ENCODE measurements at places on chromosomes 1 and 21. TPM values are rescaled to one million over a fixed set of nuclear protein-coding genes. Genes with fewer than 3 reads are reported as not detected.

SELP gene
- not detected for total RNA-seq

LDLRAD1 gene
- total RNA-seq = not detected

OR6K2 gene
- total RNA-seq = not detected

ICOSLG gene
- total RNA-seq = 14.8 TPM

DNA sequence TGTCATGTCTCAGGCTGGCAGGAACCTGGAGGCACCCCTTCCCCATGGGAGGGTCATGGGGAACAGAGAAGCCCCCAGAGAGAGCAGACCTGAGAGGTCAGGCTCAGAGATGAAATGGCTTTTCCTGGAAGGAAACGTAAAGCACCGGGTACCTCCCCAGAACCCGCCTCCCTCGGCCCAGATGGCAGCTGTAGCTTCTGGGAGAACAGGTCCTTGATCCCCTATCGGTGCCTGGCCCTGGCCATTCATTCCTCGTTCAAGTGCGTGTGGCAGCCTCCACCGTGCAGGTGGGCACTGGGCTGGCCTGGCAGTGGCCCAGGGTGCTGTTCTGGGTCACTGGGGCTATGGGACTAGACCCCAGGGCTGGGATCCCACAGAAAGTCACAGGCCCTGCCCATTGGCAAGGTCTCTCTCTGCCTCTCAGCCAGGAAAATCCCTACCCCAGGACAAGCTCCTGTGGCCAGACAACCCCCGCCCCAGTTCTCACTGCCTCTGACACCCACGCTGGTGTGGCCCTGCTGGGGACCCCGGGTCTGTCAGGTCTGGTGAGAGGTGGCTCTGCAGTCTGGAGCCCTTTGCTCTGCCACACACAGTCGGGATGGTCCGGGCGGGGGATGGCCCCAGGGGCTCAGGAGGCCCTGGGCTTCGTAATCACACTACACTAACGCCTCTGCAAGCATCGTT lies 183.2 kb upstream of the VAMP3 start:
- H3K4me3 ChIP-seq = no peak overlapping the region
- H3K27me3 ChIP-seq = peaks cover 53% of the 10 kb centered on the region
- H3K36me3 ChIP-seq = no peaks in the 10 kb centered on the region

GRCh38 chr1:65235867-65236805 lies 73.2 kb upstream of the DNAJC6 start:
- H3K36me3 ChIP-seq = no peaks in the 10 kb centered on the region
- no peaks in the 10 kb centered on the region for H3K4me1 ChIP-seq
- no peaks in the 10 kb centered on the region for H3K27me3 ChIP-seq
- peak; percentile 72 for DNase-seq
- no peak overlapping the region for H3K27ac ChIP-seq
- no peak overlapping the region for H3K4me3 ChIP-seq

- no peak for DNase-seq
- H3K27ac ChIP-seq = no peak within 1 kb of the TSS
- H3K4me1 ChIP-seq = no peaks in the 10 kb centered on the region
- H3K27me3 ChIP-seq = peaks cover 38% of the 10 kb centered on the region
Measured at GRCh38 chr1:110150330-110151174, at the start of gene SLC6A17. SLC6A17 (plus strand) TSS chr1:110150494; CDS start chr1:110166930, 16,436 bp downstream.

- no peaks in the 10 kb centered on the region for H3K4me1 ChIP-seq
- peaks cover 52% of the 10 kb centered on the region for H3K27me3 ChIP-seq
- no peak overlapping the region for H3K4me3 ChIP-seq
Measured at GRCh38 chr1:38444311-38444710, 397.7 kb upstream of the POU3F1 start.

GRCh38 chr1:231628207-231628876 lies 1.8 kb downstream of the DISC1 start:
- no peak overlapping the region for H3K27ac ChIP-seq
- H3K4me1 ChIP-seq = peaks cover 30% of the 10 kb centered on the region
- DNase-seq = peak; percentile 69
- peak overlapping the region; percentile 79 for H3K4me3 ChIP-seq
- no peaks in the 10 kb centered on the region for H3K27me3 ChIP-seq

GRCh38 chr1:64572222-64572900 lies 102.4 kb downstream of the CACHD1 start:
- H3K36me3 ChIP-seq = no peaks in the 10 kb centered on the region
- H3K27me3 ChIP-seq = no peaks in the 10 kb centered on the region
- no peaks in the 10 kb centered on the region for H3K4me1 ChIP-seq
- no peak overlapping the region for H3K4me3 ChIP-seq
- no peak for DNase-seq

- H3K36me3 ChIP-seq = no peaks in the 10 kb centered on the region
- DNase-seq = peak; percentile 80
- H3K4me1 ChIP-seq = peaks cover 5% of the 10 kb centered on the region
- H3K27me3 ChIP-seq = no peaks in the 10 kb centered on the region
Measured at GRCh38 chr1:230735447-230735846, 11.7 kb upstream of the CAPN9 start.

DNA sequence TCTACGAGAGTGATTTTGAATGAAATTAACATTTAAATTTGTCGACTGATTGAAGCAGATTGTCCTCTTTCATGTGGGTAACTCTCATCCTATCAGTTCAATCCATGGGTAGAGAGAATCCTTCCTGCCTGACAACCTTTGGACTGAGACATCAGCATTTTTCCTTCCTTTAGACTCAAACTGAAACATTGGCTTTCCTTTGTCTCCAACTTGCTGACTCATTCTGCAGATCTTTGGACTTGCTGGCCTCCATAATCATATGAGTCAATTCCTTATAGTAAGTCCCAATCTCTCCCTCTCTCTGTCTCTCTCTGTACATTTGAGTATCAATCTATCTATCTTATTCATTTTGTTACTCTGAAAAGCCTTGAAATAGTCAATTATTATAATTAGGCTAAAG lies 416.7 kb downstream of the LRRIQ3 start:
- H3K27ac ChIP-seq = no peak overlapping the region
- no peaks in the 10 kb centered on the region for H3K27me3 ChIP-seq
- H3K4me3 ChIP-seq = no peak overlapping the region
- H3K4me1 ChIP-seq = peaks cover 27% of the 10 kb centered on the region
- H3K36me3 ChIP-seq = no peaks in the 10 kb centered on the region
- DNase-seq = peak; percentile 46

DNA sequence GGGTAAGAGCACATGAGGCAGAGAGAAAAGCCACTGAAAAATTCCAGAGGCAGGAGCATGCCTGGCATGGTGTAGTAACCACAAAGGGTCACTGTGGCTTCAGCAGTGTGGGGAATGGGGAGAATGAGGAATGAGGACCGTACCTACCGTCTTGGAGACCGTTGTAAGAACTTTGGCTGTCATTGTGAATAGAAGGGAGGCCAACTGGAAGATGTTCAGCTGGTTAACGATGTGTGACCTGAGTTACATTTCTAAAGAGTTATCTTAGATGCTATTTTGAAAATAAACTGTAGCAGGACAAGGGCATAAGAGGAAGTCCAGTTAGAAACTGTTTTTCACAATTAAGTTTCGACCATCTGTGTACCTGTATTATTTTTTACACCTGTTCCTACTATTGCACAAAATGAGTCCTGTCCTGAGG lies 365.5 kb upstream of the SGIP1 start:
- H3K4me1 ChIP-seq = no peaks in the 10 kb centered on the region
- H3K27me3 ChIP-seq = peaks cover 75% of the 10 kb centered on the region
- no peak overlapping the region for H3K27ac ChIP-seq
- no peak for DNase-seq

GRCh38 chr1:177170756-177171535 lies at the start of gene BRINP2:
BRINP2 (plus strand) TSS chr1:177170958; CDS start chr1:177229877, 58,919 bp downstream.
- H3K4me3 ChIP-seq = peak within 1 kb of the TSS; percentile 85
- H3K27me3 ChIP-seq = no peaks in the 10 kb centered on the region
- peaks cover 15% of the 10 kb centered on the region for H3K4me1 ChIP-seq
- no peaks in the 10 kb centered on the region for H3K36me3 ChIP-seq

- H3K27ac ChIP-seq = no peak overlapping the region
- peaks cover 16% of the 10 kb centered on the region for H3K4me1 ChIP-seq
- H3K4me3 ChIP-seq = no peak overlapping the region
- no peaks in the 10 kb centered on the region for H3K36me3 ChIP-seq
Measured at GRCh38 chr1:100414693-100415497, 62.6 kb downstream of the CDC14A start.

DNA sequence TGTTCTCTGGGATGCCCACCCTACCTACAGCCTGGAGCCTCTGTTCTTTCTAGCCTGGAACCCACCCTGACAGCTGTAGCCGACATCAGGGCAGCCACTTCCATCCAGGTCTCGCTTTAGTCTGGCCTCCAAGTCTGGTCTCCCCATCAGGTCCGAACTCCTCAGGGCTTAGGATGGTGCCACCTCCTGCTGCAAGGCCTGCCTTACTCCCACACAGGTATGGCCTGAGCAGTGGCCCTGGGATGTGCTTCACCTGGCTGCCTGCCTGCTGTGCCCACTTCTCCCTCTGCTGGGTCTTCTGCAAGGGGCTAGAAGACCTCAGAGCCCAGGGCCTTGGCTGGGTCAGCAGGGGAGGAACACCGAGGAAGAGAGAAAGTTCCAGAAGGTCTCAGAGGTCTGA lies 35.7 kb upstream of the MAGOH start:
- H3K27ac ChIP-seq = peak overlapping the region; percentile 41
- H3K4me3 ChIP-seq = no peak overlapping the region
- DNase-seq = no peak
- peaks cover 20% of the 10 kb centered on the region for H3K4me1 ChIP-seq

- peaks cover 71% of the 10 kb centered on the region for H3K27me3 ChIP-seq
- H3K27ac ChIP-seq = no peak overlapping the region
- H3K36me3 ChIP-seq = no peaks in the 10 kb centered on the region
- no peak overlapping the region for H3K4me3 ChIP-seq
- H3K4me1 ChIP-seq = no peaks in the 10 kb centered on the region
- no peak for DNase-seq
Measured at GRCh38 chr1:204882479-204882878, 11.8 kb downstream of the NFASC start.

GRCh38 chr1:228087771-228088251 lies 5.3 kb downstream of the ARF1 start:
- H3K27ac ChIP-seq = peak overlapping the region; percentile 14
- H3K4me3 ChIP-seq = peak overlapping the region; percentile 16

- H3K36me3 ChIP-seq = peaks cover 16% of the 10 kb centered on the region
- H3K4me3 ChIP-seq = no peak overlapping the region
- H3K27ac ChIP-seq = no peak overlapping the region
Measured at GRCh38 chr1:43618521-43619313, 31.2 kb upstream of the KDM4A start.

- no peaks in the 10 kb centered on the region for H3K4me1 ChIP-seq
- H3K27ac ChIP-seq = no peak overlapping the region
- H3K4me3 ChIP-seq = no peak overlapping the region
- no peaks in the 10 kb centered on the region for H3K27me3 ChIP-seq
- no peak for DNase-seq
Measured at GRCh38 chr1:197638316-197638715, 137.0 kb downstream of the DENND1B start.

DNA sequence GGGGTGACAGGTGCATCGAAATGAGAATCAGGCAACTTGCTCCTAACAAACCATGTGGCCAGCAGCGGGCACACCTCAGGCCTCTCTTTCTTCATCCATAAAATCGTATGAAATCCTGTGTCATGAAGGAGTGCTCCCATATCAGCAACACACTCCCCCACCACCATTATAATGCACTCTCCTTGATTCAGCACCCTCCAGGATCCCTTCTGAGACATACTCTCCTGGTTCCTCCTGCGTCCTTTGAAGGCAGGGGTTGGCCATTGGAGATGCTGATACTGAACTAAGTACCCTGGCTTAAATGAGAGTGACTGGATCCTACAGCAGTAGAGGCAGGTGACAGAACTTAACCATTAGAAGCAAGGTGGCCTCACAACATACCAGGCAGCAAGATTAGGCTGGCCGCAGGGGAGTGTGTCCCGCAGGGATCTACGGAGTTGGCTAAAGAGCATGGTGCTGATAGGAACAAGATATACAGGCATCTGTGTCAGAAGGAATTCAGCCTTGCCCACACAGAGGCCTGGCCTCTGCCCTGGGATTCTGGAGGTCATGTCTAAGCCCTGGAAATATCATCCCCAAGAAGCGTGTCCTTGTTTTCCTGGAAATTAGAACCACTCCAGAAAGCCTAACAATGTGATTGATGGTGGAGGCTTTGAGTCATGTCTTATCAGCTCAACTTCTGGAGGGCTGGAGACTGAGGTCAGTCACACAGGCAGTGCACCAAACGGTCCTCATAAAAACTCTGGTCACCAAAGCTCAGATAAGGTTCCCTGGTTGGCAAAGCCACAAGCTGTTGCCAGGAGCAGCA lies 16.8 kb downstream of the S100A7A start:
- H3K27ac ChIP-seq = no peak overlapping the region
- no peak for DNase-seq
- H3K27me3 ChIP-seq = peaks cover 72% of the 10 kb centered on the region
- H3K4me3 ChIP-seq = no peak overlapping the region
- H3K4me1 ChIP-seq = no peaks in the 10 kb centered on the region

- H3K4me1 ChIP-seq = peaks cover 27% of the 10 kb centered on the region
- no peak overlapping the region for H3K27ac ChIP-seq
- H3K4me3 ChIP-seq = no peak overlapping the region
- H3K36me3 ChIP-seq = no peaks in the 10 kb centered on the region
Measured at GRCh38 chr1:31690921-31691320, 12.9 kb downstream of the COL16A1 start.

DNA sequence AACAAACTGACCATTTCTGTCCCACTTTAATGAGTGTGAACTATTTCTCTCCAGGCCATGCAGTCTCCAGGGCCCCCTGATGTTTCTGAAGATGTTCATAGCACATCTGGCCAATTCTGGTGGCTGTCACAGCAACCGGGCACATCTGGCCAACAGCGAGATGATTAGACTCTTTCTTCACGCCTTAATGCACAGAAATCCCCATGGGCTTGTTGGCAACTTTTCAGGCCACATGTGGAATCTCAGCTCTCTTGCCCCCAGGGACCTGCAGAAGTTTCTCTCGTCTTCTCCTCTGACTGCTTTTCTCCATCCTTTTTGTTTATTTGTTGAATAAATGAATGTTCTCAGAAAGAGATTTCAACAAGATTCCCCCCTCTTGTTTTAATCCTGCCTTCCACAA lies 71.2 kb upstream of the HMGB4 start:
- no peak overlapping the region for H3K27ac ChIP-seq
- no peak overlapping the region for H3K4me3 ChIP-seq
- H3K36me3 ChIP-seq = no peaks in the 10 kb centered on the region
- no peak for DNase-seq
- no peaks in the 10 kb centered on the region for H3K27me3 ChIP-seq

All from PC-3 (cell line).